ENCODE measurements at places on chromosomes 1 and 21.

DNA sequence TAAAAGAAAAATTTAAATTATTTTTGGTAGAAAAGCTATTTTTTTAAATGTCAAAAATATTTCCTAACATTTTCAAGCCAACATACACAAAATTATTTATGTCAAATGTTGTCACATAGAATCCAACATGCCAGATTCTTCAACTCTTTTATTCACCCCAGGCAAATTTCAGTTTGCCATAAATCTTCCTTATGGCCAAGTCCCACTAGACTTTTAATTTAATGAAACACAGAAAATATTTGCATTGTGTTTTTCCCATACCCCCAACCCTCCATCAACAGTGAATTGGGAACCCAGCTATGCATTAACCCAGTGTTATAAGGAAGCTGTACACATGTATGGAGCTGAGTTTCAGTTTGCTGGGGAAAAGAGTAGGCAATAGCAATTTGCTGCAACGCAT is 41.4 kb downstream of the DUSP10 start:
- DNase-seq: no peak

DNA sequence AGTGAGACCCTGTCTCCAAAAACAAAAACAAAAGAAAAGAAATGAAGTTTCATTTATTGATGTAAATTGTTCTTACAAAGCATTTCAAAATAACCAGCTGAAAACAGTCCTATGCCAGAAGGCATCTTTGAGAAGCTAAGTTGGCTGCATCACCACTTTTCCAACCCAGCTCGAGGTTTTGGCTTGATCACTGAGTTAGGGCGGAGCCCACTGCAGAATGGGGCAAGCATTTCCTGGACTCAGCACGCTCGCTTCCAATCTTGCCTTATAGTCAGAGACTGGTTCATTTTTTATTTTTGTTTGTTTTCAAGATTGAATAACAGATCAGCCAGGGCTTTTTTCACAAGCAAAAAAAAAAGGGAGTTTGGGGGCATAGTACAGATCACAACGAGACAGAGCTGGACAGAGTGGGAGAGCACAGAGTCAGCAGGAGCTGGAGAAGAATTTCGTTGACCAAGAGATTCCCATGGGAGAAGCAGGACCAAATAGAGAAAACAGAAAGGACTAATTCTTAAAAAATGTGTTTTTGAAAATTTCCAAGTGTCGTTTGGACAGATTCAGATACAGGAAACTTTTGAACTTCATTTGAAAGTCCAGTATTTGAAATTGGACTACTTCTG is 23.5 kb upstream of the COL6A1 start:
- DNase-seq: no peak

DNA sequence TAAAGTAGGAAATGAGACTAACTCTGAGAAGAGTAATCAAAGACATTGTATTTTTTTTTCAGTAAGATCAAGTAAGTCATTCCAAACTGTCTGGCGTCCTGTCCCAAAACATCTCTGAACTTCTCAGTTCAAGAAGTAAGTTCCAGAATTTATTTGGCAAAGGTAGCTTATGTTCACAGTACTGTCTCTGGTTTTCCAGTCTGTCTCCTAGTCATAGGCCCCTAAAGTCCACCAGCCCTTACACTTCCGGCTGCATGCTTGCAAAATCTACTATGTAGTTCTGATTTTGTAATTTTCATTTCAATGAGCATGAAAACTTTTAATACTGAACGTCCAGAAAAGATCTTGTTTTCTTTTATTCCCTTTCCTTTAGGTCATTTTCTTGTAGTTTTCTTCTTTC is 61.4 kb upstream of the S1PR1 start:
- DNase-seq: no peak

GRCh38 chr1:221039616-221040015 is 160.4 kb downstream of the HLX start:
- DNase-seq: no peak

- DNase-seq: no peak
Measured at GRCh38 chr1:67211589-67212563, 45.6 kb downstream of the IL23R start.

DNA sequence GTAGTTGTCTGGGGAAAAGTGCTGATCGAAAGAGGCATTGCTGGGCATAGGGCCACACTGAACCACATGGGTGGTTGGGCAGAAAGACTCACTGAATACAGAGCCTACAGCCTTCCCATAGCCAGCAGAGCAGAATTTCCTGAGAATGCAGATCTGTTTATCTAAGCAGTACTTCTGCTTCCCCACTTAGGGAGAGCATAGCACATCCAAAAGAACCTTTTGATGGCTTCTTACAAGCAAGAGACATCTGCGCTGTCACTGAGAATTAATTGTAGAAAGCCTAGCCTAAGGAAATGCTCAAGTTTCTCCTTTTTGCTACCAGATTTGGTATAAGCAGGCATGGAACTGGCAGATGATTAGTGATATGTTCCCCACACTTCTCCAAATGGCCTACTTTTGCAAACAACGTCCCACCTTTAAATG is 13.0 kb upstream of the KLHDC8A start:
- no peak for DNase-seq

DNA sequence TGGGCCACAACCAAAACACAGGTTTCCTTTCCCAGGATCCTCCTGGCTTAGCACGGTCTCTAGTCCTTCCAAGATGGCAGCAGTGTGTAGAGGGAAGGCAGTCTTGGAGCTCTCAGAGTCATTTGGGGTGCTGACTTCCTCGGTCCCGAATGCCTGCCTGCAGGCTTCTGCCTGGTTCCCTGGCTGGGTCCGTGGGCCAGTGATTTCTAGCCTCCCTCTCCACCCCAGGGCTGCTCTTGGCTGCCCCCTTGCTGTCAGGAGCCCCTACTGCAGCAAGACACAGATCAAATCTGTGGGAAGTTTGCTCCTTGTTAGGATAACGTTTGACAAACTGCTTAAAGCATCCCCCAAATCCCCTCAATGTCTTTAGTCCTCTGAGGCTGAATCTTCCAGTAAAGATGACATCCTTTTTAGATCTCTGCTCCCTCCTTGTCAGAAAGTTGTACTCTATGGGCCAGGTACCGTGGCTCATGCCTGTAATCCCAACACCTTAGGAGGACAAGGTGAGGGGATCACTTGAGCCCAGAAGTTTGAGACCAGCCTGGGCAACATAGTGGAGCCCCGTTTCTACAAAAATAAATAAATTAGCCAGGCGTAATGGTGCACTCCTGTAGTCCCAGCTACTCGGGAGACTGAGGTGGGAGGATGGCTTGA is 272.5 kb downstream of the RRAGC start:
- no peak for DNase-seq

DNA sequence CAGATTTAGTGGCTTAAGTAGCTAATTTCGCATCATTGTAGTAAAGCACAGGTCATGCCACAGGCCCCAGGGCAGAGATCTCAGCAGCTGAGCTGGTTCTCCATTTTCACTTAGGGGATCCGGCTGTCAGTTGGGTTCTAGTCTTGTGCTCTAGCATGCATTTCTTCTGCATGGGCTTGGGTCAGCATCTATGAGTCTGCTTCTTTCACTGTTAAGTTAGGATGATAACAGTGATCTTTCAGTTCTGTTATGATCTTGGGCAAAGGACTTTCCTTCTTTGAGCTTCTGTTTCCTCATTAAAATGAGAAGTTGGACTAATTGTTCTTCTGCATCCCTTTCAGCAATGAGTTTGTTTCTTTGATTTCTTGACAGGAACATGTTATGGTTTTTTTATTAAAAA is 123.6 kb upstream of the DNAH14 start:
- no peak for DNase-seq

DNA sequence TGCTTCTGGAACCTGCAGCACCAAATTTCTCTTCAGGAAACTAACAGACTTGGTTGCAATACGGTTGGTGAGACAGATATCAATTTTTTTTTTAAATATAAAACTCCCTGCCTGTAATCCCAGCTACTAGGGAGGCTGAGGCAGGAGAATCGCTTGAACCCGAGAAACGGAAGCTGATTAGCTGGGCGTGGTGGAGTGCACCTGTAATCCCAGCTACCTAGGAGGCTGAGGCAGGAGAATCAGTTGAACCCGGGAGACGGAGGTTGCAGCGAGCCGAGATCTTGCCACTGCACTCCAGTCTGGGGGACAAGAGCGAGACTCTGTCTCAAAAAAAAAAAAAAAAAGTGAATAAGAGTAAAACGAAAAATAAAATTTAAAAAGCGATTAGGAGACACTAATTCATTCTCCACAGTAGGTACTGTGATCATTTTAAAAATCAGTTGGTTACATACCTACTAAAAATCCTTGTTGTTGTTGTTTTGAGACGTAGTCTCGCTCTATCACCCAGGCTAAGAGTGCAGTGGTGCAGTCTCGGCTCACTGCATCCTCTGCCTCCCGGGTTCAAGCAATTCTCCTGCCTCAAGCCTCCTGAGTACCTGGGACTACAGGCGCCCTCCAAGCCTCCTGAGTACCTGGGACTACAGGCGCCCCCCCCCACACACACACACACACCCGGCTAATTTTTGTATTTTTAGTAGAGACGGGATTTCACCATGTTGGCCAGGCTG is 796 bp upstream of the RBM8A start:
- DNase-seq: no peak
